CD4-positive, alpha-beta T cell treated with Interleukin-17A for 1 hour (primary cell): ENCODE measurements at places on chromosomes 12 and 14.

DNA sequence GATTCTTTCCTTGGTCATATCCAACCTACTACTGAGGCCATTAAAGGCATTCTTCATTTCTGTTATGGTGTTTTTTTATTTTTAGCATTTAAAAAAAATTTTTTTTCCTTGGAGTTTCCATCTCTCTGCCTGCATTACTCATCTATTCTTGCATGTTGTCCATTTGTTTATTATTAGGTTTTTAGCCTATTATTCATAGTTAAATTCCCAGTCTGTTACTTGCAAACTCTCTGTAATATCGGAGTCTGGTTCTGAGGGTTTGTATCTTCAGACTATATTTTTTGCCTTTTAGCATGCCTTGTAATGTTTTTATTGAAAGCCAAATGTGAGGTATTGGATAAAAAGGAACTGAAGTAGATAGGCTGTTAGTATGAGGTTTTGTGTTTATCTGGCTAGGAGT, 284.3 kb downstream of the FUT8 start:
- DNase-seq: no peak

- no peak for DNase-seq
Measured at GRCh38 chr12:24697769-24698168, 251.1 kb downstream of the BCAT1 start.

- DNase-seq: no peak
Measured at GRCh38 chr12:13571035-13571434, 374.5 kb downstream of the EMP1 start.

DNA sequence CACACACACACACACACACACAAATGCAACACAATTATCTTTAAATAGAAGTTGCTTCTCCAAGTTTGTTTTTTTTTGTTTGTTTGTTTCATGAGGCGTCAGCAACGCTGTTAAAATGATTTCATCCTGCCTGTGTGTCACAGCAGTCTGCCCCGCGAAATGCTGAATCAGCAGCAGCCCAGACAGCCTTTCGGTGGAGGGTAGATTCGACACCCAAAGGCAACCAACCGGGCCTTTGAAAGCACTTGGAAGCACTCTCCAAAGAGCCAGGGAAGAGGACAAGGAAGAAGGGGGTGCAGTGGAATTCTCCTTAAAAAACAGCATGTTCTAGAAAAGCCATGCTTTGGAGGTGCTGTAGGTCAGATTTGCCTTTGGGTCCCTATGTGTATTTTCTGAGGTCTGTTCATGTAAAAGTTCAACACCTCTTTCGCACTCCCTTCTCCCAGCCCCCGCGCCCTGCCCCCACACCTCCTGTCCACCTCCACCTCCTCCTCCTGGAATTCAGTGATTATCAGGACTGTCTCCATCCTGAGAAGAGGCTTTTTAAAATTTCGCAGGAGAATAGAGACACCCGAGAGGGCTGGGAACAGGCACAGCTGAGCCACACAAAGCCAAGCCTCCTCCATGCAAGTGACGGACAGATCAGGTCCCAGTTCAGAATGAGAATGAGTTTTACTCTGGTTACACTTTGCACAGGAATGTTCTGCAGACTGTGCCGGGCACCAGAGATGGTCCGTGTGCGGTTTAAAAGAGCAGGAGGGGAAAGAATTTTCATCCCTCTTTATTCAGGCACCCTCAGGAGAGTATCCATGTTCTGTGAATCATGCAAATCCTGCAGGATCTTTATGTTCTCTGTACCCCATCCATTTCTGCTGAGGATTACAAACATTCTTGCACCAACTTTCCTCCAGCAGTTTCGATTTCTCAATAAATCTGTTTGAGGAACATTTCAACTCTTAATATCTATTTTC, 177.9 kb downstream of the ETV6 start:
- DNase-seq: no peak

- no peak for DNase-seq
Measured at GRCh38 chr14:104425171-104425681, 154.3 kb upstream of the C14orf180 start.

DNA sequence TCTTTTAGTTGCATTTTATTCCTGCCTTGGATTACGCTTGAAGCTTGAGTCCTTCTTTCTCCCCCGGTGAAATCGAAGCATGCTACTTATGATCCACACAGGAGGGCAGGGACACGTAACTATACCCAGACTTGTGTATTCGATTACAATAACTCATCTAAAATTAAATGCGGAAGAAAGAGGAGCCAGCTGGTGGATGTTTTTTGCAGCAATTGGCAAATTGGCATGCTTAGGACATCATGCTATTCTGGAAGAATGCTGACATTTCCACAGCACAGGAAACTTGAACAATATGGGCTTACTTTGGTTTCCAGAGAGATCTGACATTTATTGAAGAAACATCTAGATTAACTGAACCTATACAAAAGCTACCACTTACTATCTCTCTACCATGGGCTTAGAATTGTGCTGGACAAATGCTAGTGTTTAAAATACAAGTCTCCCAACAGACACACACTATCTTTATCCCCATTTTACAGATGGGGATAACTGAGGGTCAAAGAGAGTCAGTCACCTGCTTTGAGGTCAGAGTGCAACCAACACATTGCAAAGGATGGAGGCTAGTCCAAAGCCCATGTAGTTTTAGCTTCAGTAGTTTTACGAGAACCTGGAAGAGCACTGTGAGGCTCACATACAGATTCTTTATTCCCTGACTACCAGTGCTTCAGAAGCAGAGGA, 36.3 kb downstream of the LGMN start:
- DNase-seq: no peak

DNA sequence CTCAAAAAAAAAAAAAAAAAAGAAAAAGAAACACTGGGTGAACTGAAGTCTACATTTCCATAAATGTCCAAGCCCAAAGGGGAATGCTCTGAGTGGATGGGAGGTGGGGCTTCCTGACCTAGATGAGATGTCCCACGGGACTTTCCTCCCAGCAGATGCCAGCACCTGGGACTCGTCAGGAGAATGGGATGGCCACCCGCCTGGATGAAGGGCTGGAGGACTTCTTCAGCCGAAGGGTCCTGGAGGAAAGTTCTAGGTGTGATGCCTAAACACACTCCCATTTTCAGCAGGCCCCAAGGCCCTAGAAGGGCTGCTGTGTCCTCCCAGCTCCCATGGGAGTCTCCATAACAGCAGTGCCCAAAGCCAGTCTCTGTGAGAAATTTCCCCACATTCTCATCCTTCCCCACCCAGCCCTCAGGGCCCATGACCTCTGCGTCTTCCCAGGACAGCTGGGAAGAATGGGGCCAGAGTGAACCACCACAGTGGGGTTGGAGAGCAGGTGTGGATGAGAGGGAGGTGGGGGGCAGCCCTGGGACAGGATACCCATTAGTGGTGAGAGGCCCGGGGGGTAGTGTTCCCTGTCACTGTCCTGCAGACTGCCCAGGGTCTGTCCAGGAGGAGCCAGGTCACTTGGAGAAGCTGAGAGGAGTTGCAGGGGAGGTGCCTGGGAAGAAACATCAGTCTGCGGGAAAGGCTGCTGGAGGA, 7.1 kb upstream of the CPNE6 start:
- DNase-seq: no peak

DNA sequence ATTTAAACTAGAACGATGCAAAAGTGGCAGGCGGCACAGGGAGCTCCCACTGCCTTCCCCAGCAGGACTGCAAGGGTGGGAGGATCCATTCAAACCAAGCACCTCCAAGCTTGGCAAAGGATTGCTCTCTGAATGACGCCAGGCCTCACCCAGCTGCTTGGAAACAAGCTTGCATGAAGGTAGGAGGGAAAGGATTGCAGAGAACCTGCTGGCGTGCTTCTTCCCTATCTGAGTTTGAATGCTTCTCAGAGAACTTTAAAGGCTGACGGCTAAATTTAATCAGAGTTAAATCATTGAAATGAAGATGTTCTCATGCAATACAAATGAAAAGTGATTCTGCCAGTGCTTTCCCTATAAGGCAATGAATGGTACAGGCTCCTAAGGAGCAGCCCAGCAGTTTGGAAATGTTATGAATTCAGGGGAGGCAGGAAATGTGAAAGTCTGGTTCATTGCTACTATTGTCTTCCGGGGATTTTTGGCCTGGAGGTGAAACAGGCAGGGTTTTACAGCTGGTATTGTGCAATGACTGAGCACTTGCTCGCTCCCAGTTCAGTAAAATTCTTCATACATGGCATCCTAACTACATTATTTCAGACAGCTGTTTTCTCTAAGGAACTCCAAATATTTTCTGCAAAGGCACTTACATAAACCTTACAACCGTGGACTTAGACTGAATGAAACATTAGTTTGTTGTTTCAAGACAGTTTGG, 31.9 kb upstream of the DUSP6 start:
- DNase-seq: no peak

- no peak for DNase-seq
Measured at GRCh38 chr14:68509188-68509983, 283.5 kb downstream of the ZFP36L1 start.
